ENCODE measurements at places on chromosomes 16 and 17.

- no peak for DNase-seq
Measured at GRCh38 chr16:50244140-50244503, 22.2 kb upstream of the ADCY7 start.

DNA sequence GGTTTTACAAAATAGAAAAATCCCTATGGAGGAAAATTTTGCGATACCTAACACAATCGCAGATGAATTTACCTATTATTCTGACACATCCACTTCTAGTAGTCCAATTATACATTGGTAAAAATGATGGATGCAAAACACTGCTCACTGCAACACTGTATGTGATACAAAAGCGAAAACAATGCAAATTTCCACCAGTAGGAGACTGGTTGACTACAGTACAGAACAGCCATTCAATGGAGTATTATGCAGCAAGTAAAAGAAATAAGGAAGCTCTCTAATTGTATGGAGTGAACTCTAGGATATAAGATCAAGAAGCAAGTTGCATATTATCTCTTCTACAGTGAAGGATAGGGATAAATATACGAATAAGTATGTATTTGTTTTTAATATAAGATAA lies 48.5 kb downstream of the SETD6 start:
- DNase-seq: no peak

- peak; percentile 46 for DNase-seq
Measured at GRCh38 chr17:38894276-38894675, 24.4 kb downstream of the LASP1 start.

- no peak for DNase-seq
Measured at GRCh38 chr16:259814-260253, 15.9 kb downstream of the RGS11 start.

GRCh38 chr17:522919-523318 lies 170.3 kb upstream of the RPH3AL start:
- DNase-seq: peak; percentile 79

DNA sequence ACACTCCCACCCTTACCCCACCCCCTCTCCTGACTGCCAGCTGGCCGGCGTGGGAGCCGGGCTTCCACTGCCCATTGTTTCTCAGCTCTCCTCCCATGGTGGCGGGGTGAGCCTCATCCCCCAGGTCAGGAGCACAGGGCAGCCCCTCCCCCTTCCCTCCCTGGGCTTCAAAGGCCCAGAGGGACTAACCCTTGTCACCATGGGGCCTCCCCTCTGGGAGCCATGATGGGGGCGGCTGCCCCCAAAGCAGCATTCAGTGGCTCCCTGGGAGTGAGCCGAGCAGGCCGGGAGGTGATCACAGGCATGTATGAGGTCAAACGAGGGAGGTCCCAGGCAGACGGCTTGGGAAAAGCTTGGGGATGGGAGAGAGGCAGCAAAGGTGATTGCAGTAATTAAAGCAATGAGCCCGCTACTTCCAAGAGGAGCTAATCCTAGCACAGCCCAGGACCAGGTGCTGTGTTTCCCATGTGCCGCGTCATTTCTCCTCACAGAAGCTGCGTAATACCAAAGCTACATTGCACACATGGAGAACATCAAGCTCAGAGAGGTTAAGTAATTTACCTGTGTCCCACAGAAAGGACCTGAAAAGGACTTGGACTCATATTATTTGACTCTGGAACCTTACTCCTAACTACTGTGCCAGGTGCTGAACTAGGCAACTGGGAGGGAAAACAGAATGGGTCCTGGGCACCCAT lies 24.5 kb downstream of the CDK5RAP3 start:
- peak; percentile 67 for DNase-seq

DNA sequence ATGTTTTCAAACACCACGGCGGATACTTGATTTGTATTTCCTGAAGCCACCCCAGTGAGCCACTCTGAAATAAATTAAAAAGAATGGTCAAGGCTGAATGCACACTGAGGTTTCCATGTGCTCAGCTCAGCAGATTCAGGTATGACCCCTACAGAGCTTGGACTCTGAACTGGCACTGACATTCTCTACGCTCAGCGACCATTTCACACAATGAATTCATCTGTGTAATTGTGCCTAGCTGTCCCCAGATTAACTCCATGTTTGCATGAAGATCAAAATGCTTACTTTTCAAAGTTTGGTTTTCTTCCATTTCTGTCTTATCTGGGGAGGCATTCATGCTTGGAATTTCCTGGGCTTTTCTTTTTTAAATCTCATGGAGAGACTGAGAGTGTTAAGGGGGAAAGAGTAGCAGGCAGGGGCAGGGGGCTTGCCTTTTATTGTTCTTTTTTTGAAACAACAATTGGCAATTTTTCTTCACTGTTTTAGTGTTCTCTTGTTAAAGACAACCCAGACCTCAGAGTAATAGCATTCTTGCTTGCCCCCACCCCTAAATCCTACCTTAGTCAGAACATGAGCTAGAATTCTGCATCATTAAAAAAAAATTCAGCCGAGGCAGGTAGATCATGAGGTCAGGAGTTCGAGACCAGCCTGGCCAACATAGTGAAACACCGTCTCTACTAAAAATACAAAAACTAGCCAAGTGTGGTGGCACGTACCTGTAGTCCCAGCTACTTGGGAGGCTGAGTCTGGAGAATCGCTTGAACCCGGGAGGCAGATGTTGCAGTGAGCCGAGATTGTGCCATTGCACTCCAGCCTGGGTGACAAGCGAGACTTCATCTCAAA lies 85.5 kb upstream of the HNF1B start:
- DNase-seq: no peak

DNA sequence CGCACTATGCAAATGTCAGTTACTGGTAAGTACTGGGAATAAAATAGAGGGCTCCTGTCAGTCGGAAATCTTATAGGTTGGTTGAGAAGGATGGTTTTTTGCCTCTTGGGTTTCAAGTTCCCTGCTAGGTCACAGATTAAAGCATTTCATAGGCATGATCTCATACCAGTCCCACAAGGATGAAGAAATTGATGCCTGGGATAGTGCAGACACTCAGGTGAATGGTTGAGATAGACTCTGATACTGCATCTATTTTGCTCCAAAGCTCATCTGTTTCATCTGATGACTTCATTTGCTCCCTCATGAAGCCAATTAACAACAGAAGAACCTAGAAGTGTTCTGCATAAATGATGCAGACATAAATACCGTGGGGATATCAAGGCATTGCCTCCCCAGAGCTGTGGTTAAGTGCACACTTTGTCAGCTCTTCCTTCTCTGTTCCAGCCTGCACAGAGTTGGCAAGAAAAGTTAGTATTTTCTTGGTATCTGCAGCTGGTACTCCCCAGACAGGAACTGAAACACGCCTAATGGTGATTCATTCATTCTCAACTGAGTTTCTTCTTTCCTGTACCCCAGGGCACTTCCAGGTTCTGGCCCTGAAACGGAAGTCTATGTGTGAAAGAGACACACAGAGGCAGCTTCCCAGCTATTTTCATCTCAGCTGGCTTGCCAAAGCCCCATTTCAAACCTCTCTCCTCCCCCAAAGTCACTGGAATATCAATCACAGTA lies 418.3 kb upstream of the SALL1 start:
- no peak for DNase-seq

- peak; percentile 43 for DNase-seq
Measured at GRCh38 chr17:66580184-66580955, 254.5 kb upstream of the CACNG5 start.

DNA sequence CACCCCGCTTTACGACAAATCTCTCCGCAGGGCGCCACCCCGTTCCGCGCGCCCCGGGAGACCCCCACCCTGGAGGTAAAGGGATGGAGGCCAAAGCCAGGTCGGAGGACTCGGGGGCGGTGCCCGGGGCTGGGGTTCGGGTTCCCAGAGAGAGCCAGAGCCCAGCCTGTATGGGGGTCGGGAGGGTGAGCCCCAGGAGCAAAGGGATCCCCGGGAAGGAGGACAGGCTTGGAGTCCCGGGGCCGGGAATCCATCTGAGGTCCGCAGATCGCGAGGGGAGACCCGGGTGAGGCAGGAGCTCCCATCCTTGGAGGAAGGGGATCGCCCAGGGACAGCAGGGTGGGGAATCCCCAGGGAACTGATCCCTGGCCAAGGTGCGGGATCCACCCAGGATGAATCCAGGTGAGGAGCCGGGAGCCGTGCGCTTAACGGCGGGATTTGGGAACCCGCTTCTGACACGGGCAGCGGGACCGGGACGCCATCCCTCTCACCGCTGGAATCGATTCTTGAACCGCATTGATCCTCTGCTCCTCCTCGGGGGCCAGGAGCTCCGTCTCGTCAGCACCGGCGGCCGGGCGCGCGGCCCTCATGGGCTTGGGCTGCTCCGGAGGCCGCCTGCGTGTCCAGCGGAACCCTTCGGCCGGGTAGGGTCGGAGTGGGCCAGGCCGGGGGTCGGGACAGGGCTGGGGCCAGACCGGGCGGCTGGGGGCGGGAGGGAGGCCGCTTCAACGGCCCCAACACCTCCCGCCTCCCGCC lies at the start of gene MMD:
MMD (minus strand) TSS at position 657 of the 756 bp plus-strand sequence; CDS start at position 517, 140 bp downstream.
- DNase-seq: no peak

- no peak for DNase-seq
Measured at GRCh38 chr16:61007694-61008093, 1028.5 kb downstream of the CDH8 start.

- DNase-seq: peak; percentile 31
Measured at GRCh38 chr16:31869511-31870201, 4.0 kb upstream of the ZNF267 start.

- DNase-seq: peak; percentile 59
Measured at GRCh38 chr17:17205368-17206123, 587 bp downstream of the PLD6 start.

DNA sequence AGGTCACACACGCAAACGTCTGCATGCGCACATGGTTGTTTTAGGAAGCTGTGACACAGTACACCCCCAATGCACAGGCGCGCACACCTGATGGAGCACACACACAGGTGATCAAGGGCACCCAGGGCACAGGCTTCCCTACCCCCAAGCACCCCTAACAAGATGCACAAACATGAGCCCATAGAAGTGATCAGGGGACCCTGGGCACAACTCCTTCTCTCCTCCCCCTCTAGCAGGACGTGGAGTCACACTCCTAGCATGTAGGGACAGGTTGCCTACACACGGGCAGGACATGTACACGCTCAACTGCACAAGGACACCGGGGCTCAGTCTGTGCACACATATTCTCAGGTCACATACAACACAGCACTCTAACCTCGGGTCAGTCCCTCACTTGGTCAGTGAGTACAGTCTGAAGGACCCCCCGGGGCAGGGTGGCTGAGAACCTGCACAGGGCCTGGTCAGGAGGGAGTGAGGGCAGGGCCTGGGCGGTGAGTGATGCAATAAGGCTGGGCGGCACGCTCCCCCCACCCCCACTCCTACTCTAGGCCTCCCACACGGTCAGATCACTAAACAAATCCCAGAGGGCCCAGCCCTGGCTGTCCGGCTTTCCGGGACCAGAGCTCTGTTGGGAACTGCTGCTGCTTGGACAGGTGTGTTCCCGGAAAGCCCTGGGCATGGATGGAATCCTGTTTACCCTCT lies 751 bp upstream of the DOC2B start:
- DNase-seq: no peak

- no peak for DNase-seq
Measured at GRCh38 chr16:64434526-64435069, 687.3 kb downstream of the CDH11 start.

GRCh38 chr17:50909765-50910605 lies 43.8 kb upstream of the TOB1 start:
- no peak for DNase-seq

DNA sequence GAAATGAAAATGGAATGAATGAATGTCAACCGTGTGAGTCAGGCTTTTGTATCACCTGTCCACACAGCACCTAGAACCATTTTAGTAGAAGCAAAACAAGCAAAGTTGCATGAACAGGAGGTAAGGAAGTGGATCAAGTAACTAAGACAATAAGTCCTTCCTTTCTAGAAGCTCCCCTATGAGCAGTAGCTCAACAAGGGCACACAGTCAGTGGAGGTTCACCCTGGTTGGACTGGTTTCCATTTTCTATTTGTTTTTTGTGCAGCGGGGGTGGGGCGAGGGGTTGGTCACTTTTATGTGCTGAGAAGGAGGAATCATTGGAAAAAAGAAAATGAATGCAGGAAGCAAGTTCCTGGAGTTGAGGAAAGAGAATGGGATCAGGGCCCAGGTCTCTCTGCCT lies 4.0 kb upstream of the HSBP1 start:
- no peak for DNase-seq

DNA sequence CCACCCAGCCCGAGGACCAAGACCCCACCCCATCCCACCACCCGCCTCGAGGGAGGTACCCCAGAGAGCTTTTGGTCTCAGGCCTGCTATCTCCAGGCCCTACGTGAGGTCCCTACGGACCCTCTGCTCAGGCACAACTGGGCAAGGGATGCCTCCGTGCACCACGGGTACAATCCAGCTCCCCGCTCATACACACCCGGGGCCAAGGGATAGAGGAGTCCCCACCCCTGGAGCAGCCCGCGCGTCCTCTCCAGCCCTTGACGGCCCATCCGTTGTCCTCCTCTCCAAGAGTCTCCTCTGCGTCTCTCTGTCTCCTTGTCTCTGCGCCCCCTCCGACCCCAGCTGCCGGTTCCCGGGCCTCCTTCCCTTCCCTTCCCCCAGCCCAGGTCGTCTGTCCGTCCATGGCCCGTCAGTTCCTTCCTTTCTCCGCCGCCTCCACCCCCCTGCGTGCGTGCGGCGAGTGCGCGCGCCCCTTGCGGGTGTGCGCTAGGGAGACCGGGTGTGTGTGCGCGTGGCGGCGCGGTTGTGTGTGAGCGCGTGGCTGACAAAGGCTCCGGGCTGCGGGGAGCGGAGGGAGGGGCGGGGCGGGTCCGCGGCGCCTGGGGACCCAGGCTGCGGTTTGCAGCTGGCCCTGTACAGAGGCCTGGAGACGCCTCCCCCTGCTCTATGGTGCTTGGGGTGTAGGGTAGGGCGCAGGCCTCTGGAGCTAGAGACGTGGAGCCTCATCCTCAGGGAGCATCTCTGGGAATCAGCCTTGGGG lies 930 bp downstream of the SPNS2 start:
- DNase-seq: peak; percentile 69

DNA sequence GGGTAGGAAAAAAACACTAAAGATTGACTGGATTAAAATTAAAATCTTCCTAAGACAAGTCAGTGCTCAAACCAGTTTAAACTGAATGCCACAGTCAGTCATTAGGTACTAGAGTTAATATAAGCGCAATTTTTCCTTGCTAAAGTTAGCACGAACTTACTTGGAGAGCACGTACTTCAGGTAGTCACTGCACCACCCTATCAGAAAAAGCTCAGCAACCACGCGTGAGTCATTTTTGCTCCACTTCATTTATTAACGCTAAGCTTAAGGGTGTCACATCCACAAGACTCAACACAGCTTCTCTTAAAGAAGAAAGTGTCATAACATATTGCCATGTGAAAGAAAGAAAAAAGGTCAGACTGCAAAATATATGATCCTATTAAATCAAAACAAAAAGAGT lies 53.1 kb downstream of the TEX2 start:
- DNase-seq: peak; percentile 19

GRCh38 chr16:2194166-2194834 lies 2.1 kb downstream of the CASKIN1 start:
- no peak for DNase-seq

- DNase-seq: no peak
Measured at GRCh38 chr17:20012017-20012536, 2.9 kb downstream of the SPECC1 start.

- DNase-seq: no peak
Measured at GRCh38 chr16:19118938-19119431, 5.2 kb downstream of the ITPRIPL2 start.

- DNase-seq: no peak
Measured at GRCh38 chr17:66317629-66318028, 15.2 kb downstream of the PRKCA start.
